Naive thymus-derived CD8-positive, alpha-beta T cell (primary cell): ENCODE measurements at places on chromosomes 7 and 10. TPM values are rescaled to one million over a fixed set of nuclear protein-coding genes. Genes with fewer than 3 reads are reported as not detected.

PDE6C gene
- not detected for polyA plus RNA-seq

LIPM gene
- not detected for polyA plus RNA-seq

DNA sequence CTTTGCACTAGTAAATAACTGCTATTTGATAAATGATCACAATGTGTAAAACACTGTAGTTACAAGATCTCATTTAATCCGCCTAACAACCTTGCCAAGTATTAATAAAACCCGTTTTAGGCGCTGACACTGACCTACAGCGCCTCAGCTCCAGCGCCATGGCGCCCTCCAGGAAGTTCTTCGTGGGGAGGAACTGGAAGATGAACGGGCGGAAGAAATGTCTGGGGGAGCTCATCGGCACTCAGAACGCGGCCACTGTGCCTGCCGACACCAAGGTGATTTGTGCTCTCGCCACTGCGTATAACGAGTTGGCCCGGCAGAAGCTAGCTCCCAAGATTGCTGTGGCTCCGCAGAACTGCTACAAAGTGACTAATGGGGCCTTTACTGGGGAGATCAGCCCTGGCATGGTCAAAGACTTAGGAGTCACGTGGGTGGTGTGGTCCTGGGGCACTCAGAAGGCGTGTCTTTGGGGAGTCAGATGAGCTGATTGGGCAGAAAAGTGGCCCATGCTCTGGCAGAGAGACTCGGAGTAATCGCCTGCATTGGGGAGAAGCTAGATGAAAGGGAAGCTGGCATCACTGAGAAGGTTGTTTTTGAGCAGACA lies 1.1 kb upstream of the TNPO3 start:
- peaks cover 4% of the 10 kb centered on the region for H3K27me3 ChIP-seq
- peaks cover 2% of the 10 kb centered on the region for H3K36me3 ChIP-seq
- peak overlapping the region; percentile 100 for H3K27ac ChIP-seq
- no peak for DNase-seq
- H3K4me3 ChIP-seq = peak overlapping the region; percentile 100

DNA sequence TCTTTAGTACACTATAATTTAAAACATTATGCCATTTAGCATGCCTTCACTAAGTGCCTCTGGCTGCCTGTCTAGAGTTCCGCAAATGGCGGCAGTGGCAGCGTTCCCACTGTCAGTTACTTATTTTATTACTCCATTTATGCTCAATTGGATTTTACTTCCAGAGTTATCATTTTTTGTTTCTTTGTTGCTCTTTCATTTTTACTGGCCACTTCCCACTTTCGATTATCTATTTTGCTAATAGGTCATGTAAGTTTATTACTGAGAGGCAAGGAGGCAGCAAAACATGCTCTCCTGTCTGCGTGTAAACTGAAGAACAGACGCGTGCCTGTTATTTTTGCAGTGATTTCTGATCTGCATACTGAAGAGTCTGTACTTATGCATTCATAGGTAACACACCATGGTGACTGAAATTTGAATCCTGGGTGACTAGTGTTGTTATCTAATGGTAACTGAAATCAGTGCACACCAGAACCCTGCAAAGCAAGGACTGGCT lies 23.1 kb downstream of the KDM7A start:
- no peak overlapping the region for H3K4me3 ChIP-seq
- no peaks in the 10 kb centered on the region for H3K27me3 ChIP-seq
- DNase-seq = no peak
- peaks cover 79% of the 10 kb centered on the region for H3K4me1 ChIP-seq

GRCh38 chr7:158728911-158729645 lies 24.5 kb upstream of the NCAPG2 start:
- H3K27ac ChIP-seq = no peak overlapping the region
- H3K36me3 ChIP-seq = peaks cover 42% of the 10 kb centered on the region
- no peak overlapping the region for H3K4me3 ChIP-seq
- DNase-seq = no peak
- H3K4me1 ChIP-seq = peaks cover 10% of the 10 kb centered on the region
